Umbilical cord (tissue), 2 donors: ENCODE measurements at places on chromosomes 4 and X. TPM values are rescaled to one million over a fixed set of nuclear protein-coding genes. Genes with fewer than 3 reads are reported as not detected.
A peak's percentile ranks its signal among the peaks of the same experiment; 100 is the strongest.

DNA sequence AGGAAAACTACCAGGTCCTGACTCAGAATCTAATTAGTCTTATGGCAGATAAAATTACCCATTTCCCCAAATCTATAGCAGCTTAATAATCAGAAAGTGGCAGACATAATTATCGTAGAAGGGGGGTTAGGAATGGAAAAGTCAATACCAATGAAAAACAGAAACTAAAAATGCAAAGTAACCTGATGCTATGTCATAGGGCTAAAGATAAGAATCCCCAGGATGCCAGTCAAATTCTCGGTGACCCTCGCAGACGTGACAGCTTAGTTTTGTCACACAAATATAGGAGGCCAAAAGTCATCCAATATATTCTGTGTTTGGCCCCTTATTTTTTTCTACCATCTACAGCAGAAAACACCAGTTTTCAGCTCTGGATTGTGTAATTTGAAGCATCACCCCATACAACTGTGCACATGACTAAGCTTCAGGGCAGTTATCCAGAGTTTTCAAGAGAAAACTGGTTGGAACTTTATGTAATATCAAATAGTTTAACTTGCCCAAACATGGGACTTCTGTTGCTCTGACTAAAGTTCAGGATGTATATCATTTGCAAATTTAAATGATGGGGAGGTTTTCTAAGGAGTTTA, 30.9 kb downstream of the RASSF6 start:
- peak; percentile 72 for DNase-seq

Gene TMEM165
- 225 TPM for total RNA-seq

DNA sequence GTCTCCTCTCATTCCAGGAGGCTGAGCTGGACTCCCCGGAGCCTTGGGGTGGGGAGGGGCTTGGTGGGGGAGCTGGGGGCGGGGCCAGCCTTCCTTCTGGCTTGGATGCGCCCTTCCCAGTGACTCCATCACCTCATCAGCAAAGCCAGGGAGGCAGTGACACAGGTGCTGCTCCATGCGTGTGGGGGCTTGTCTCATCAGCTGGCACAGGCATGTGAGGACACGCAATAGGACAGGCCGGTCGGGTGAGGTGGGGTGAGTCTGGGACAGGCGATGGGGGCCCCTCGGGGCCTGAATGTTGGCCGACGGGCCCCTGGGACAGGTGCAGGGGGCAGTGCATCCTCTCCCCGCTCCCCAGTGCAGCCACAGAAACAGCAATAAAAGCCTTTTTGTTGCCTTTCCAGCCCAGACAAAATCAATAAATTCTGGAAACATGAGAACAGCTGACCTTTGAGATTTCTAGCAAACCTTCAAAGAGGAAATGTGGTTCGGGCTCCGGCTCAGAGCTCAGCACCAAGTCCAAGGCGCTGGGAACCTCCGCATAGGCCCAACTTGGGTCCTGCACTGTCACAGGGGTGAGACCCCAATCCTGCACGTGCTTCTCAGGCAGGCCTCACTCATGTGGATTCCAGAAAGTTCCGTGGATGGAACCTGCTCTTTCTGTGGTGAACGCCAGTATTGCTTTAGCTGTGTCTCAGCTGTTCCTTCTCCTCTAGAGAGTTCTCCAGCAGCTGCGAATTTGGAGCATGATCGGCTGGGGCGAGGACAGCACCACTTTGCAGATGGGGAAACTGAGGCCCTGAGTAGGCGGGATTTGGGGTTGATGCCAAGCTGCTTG, 18.5 kb downstream of the ADRA2C start:
- DNase-seq: peak; percentile 8

GRCh38 chrX:124018023-124018422, 56.5 kb downstream of the STAG2 start:
- DNase-seq: peak; percentile 2

DNA sequence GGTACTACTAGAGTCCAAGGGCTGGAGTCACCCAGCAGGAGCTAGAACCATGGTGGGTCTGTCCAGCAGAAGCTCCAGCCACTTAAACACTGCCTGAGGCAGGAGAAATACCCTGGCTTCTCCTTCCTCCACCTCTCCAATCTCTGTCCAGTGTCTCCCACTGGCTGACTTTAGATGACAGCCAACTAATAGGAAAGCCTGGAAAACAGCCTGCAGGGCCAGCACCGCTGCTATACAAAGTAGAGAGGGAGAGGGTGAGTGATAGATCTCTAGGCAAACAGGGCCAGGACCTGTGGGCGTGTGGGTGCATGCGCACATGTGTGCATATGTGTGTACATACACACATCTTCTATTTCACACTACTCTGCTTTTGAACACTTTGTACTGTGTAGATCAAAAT, 56.5 kb upstream of the ATP8A1 start:
- no peak for DNase-seq

GRCh38 chr4:166823126-166823525, 411.2 kb downstream of the SPOCK3 start:
- DNase-seq: peak; percentile 28

DNA sequence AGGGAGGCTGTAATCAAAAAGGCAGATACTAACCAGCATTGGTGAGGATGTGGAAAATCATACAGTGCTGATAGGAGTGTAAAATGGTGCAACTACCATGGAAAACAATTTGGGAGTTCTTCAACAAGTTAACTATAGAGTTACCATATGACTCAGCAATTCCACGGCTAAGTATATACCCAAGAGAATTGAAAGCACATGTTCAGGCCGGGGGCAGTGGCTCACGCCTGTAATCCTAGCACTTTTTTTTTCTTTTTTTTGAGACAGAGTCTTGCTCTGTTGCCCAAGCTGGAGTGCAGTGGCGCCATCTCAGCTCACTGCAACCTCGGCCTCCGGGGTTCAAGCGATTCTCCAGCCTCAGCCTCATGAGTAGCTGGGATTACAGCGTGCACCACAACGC, 15.0 kb upstream of the CD99L2 start:
- DNase-seq: no peak

Gene HPGDS
- 18.3 TPM for total RNA-seq

DNA sequence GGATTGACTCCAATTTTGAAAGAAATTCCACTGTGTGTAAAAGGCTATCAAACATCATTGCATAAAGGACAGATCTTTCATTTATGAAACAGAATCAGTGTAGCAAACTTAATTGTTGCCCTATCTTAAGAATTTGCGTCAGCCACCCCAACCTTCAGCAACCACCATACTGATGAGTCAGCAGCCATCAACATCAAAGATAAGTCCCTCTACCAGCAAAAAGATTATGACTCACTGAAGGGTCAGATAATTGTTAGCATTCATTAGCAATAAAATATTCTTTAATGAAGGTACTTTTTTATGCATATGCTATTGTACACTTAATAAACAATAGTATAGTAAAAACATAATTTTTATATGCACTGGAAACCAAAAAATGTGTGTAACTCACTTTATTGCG, 15.8 kb upstream of the GRSF1 start:
- no peak for DNase-seq

- no peak for DNase-seq
Observed at GRCh38 chr4:139959396-139959795, 194.6 kb downstream of the MAML3 start.

DNA sequence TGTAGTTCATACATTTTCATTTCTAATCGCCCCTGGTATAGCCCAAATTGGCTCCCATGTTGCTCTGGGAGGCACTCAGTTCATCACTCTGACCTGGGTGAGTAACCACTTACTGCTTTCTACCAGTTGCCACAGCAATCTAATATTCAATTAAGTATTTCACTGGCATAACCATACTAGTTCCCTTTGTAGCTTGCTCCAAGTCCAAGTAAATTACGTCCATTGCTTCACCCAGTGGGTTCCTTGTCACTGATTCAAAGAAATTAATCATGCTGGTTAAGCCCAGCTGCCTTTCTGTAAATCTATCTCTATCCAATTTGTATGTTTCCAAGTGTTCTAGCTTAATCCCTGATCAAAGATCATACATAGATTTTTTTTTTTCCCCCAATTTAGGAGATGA, 92.0 kb upstream of the CBR4 start:
- DNase-seq: no peak

- no peak for DNase-seq
Observed at GRCh38 chr4:15213302-15213970, 211.2 kb downstream of the CPEB2 start.

DNA sequence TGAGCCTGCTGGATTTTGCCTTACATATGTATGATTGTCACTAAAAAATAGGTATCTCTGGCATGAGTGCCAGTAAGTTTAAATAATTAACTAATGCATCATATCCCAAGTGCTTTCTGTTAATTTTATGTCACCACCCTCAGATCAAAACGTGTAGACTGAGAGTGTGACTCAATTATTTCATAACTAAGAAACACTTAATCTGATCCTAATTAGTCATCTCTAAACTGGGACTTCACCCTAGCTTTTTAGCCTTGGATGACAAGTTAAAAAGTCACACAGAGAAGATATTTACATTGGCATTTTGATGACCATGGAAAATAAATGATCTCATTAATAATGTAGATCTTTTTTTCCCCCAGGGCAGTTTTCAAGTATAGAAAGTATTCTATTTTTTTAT, 23.1 kb upstream of the SLC6A14 start:
- no peak for DNase-seq

DNA sequence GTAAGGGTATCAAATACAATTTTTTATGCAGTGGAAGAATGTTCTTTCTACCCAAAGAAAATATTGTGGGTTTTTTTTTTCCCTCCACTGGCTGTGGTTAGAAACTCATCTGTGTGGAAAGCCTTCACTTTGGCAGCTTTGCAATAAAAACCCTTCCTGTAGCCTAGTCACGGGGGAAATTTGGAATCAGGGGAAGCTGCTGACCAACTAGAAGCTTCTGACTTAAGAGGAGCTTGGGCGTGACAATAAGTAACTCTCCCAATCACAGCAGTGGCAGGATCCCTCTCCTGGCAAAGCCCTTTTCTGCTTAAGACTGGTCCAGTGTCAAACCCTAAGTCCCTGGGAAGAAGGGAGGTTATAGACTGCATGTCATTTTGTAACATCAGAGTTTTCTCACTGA, 87.9 kb downstream of the LRRC66 start:
- no peak for DNase-seq

DNA sequence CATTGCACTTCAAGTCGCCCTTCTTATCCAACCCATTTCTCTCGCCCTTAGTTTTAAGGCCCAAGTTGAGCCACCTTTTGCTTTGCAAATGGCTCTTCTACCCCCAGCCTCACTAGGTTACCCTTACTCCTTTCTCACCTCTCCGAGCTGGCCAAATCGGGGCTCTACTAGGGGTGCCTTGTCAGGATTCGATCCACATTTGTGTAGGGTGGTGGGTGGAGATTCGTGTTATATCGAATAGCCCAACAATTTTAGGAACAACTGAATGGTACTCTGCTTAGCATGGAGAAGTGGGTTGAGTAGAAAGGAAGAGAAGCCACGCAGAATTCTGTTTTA, 3.5 kb downstream of the SLIT2 start:
- no peak for DNase-seq

- no peak for DNase-seq
Observed at GRCh38 chr4:89142691-89143669, 31.6 kb downstream of the TIGD2 start.

- peak; percentile 56 for DNase-seq
Observed at GRCh38 chr4:137685357-137685756, 153.1 kb upstream of the PCDH18 start.

- peak; percentile 19 for DNase-seq
Observed at GRCh38 chrX:47191331-47191730, 2.3 kb upstream of the UBA1 start.

Gene HPGD
- total RNA-seq: 38.8 TPM

DNA sequence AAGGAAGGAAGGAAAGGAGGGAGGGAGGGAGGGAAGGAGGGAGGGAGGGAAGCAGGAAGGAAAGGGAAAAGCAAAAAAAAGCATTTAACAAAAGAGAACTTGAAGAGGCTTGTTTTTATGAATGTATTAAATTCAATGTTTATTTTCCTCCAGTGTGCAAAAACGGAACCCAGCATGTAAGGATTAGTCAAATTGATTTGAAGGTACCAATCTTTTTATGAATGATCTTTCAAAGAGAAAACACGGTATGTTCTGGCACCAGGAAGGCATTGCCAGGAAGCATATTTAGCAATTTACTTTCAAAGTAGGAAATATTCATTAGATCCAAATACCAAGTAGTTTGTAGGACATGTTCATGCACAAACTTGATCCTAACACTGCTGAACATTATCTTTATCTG, 453.6 kb downstream of the PDGFC start:
- no peak for DNase-seq

DNA sequence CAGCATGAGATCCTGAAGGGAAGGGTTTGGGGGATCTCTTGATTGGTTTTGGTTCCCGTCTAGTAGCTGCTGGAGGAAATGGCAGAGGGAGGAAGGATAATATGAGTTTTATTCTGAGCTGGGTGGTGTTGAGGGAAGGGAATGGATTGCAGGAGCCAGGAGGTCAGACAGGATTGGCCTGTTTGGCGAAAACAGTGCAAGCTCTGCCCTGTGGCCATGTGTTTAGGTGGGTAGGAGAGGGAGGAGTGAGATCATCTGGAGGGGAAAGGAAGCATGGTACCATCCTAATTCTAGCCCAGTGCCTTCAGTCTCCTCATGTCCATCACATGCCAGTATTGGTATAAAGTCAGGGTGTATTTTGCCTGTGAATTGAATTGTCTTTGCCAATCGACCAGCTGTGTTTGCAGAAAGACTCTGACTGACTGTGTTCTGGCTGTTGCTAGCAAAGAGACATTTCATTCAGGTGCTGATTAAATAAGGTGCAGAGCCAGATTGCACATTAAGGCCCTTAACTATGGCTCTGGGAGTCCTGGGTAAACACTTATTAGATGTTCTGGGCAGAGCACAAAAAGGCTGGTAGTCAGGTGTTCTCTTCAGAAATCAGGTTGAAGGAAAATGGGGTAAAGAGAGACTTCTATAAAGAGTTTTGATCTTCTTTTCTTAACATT, 10.0 kb downstream of the TMEM164 start:
- DNase-seq: no peak

Gene NR3C2
- 4.3 TPM for total RNA-seq

DNA sequence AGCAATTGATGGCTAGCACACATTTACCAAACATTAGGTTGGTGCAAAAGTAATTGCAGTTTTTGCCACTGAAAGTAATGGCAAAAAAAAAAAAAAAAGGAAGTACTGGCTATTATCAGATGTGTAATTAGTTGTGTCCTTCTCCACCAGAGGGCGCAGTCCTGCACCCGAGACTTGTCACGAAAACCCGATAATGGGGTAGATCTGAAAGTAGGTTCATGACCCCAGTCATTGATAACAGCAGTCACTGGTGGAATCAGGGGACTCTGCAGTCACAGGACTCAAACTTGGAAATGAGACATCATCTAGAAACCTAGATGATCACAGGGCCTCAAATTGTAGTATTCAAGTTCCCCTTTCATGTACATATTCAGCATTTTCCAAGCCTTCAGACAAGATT, 13.1 kb upstream of the ACOT9 start:
- peak; percentile 22 for DNase-seq
